ENCODE measurements at places on chromosomes 7 and 10. TPM values are rescaled to one million over a fixed set of nuclear protein-coding genes. Genes with fewer than 3 reads are reported as not detected.

The DYNC1I1 gene
- total RNA-seq, result 0.79 TPM

The SFTPA1 gene
- not detected for total RNA-seq

The TFR2 gene
- total RNA-seq, result 1.7 TPM

The GIMAP4 gene
- not detected for total RNA-seq

The MCM10 gene
- 76.3 TPM for total RNA-seq

The UCMA gene
- total RNA-seq, result not detected

The CTAGE8 gene
- total RNA-seq, result 0.72 TPM

The PKD2L1 gene
- total RNA-seq, result not detected

The CH25H gene
- total RNA-seq, result not detected

The SGCE gene
- total RNA-seq, result 44.9 TPM

The NUP205 gene
- total RNA-seq, result 148 TPM

GRCh38 chr7:112134039-112134438, 72.2 kb downstream of the DOCK4 start:
- H3K4me1 ChIP-seq, result peaks cover 25% of the 10 kb centered on the region
- no peaks in the 10 kb centered on the region for H3K27me3 ChIP-seq
- no peak for DNase-seq
- H3K27ac ChIP-seq, result no peak overlapping the region
- no peak overlapping the region for H3K4me3 ChIP-seq

- no peaks in the 10 kb centered on the region for H3K4me1 ChIP-seq
- no peak for DNase-seq
- H3K27me3 ChIP-seq, result no peaks in the 10 kb centered on the region
- no peak overlapping the region for H3K27ac ChIP-seq
- no peak overlapping the region for H3K4me3 ChIP-seq
These were observed 42.4 kb downstream of the REEP3 start for GRCh38 chr10:63563623-63564022.

GRCh38 chr10:62348029-62348428, 26.1 kb upstream of the ZNF365 start:
- DNase-seq, result no peak
- peaks cover 3% of the 10 kb centered on the region for H3K36me3 ChIP-seq
- H3K4me1 ChIP-seq, result no peaks in the 10 kb centered on the region
- no peak overlapping the region for H3K27ac ChIP-seq

DNA sequence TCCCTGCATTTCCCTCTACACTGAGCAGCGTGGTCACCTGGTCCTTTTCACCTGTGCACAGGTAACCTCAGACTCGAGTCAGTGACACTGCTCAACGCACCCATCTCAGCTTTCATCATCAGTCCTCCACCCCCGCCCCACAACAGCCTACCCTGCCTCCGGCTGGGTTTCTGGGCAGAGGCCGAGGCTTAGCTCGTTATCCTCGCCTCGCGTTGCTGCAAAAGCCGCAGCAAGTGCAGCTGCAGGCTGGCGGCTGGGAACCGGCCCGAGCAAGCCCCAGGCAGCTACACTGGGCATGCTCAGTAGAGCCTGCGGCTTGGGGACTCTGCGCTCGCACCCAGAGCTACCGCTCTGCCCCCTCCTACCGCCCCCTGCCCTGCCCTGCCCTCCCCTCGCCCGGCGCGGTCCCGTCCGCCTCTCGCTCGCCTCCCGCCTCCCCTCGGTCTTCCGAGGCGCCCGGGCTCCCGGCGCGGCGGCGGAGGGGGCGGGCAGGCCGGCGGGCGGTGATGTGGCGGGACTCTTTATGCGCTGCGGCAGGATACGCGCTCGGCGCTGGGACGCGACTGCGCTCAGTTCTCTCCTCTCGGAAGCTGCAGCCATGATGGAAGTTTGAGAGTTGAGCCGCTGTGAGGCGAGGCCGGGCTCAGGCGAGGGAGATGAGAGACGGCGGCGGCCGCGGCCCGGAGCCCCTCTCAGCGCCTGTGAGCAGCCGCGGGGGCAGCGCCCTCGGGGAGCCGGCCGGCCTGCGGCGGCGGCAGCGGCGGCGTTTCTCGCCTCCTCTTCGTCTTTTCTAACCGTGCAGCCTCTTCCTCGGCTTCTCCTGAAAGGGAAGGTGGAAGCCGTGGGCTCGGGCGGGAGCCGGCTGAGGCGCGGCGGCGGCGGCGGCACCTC, at the start of the genes KLLN and PTEN:
Gene KLLN, minus strand, starts transcription at position 481 of the 891 bp plus-strand sequence. CDS start 1,046 bp downstream, outside the sequence.
Gene PTEN, plus strand, starts transcription at position 573 of the 891 bp plus-strand sequence. CDS start 845 bp downstream, outside the sequence.
- peaks cover 10% of the 10 kb centered on the region for H3K27me3 ChIP-seq
- DNase-seq, result peak; percentile 88
- H3K4me1 ChIP-seq, result peaks cover 45% of the 10 kb centered on the region

DNA sequence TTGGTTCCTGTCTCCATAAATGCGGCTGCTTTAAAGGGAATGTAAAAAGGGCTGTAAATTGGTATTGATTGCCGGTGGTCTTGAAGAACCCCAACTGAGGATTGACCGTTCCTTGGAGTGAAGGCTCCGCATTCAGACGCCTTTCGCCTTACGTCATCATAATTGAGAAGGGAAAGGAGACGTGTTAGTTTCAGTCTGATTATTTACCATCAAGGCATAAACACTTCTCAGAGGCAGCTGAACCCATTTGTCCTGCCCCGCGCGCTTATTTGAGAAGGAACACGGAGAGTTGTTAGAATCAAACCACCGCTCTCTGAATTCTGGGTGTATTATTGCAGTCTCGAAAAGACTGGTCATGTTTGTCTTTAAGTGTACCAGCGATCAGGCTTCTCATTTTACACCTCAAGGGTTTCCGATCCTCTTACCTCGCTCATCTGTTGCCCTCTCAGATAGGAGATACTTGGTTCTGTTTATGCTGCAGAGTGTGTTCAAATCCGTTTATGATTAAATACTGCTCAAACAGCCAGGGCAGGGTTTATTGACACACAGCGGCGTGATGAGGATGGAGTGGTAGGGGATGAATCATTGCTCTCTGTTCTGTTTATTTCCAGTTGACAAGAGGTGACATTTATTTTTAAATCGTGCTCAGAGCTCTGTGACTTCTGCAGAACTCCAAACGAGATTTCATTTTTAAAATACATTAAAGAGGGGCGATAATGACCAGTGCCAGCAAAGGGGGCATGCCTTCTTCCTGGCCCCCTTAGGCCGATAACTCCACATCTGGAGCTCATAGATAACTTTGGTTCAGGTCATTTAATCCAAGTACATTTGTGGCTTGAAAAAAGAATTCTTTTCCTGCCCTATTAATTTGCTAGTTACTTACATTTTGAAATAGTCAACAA, 30.4 kb downstream of the FOXK1 start:
- no peak overlapping the region for H3K4me3 ChIP-seq
- no peak for DNase-seq
- peaks cover 46% of the 10 kb centered on the region for H3K4me1 ChIP-seq

DNA sequence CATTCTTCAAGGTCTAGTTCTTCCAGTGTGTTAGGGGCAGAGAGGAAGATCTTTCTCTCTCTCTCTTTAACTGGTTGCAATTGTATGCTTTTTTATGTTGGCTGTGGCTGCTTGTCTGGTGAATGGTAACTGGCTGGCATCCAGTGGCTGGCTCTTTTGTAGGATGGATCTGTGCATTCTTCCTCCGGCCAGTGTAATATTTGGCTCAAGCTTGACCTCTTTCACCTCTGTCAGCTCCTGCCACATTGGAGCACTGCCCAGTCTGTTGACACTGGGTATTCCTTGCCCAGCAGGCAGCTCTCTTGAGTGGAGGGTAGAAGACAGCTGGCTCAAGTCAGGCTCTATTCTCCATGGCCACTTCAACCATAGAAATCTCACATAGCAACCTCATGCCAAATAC, 528.3 kb downstream of the PHTF2 start:
- H3K27me3 ChIP-seq, result no peaks in the 10 kb centered on the region
- peaks cover 5% of the 10 kb centered on the region for H3K36me3 ChIP-seq

DNA sequence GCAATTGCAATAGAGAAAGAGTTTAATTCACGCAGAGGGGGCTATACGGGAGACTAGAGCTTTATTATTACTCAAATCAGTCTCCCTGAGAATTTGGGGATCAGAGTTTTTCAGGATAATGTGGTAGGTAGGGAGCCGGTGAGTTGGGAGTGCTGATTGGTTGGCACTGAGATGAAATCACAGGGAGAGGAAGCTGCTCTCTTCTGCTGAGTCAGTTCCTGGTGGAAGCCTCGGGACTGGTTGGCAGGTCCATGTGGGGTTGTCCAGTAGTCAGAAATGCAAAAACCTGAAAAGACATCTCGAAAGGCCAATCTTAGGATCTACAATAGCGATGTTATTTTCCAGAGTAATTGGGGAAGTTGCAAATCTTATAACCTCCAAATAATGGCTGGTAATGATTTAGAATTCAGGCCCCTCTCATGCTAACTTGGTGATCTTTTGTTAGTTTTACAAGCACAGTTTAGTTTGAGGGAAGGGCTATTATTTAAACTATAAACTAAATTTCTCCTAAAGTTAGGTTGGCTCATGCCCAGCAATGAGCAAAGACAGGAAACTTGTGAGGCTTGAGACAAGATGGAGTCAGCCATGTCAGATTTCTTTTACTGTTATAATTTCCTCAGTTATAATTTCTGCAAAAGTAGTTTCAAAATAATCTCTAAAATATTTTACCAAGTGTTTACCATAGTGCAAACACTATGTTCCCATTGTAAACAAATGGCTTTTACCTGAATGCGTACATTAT, 39.4 kb upstream of the SLC25A13 start:
- H3K27me3 ChIP-seq, result peaks cover 3% of the 10 kb centered on the region
- H3K36me3 ChIP-seq, result no peaks in the 10 kb centered on the region
- DNase-seq, result no peak

GRCh38 chr10:98016772-98017475, 13.5 kb downstream of the CRTAC1 start:
- DNase-seq, result no peak
- no peaks in the 10 kb centered on the region for H3K4me1 ChIP-seq
- H3K27ac ChIP-seq, result no peak overlapping the region
- peaks cover 81% of the 10 kb centered on the region for H3K27me3 ChIP-seq
- H3K4me3 ChIP-seq, result no peak overlapping the region
- H3K36me3 ChIP-seq, result no peaks in the 10 kb centered on the region

DNA sequence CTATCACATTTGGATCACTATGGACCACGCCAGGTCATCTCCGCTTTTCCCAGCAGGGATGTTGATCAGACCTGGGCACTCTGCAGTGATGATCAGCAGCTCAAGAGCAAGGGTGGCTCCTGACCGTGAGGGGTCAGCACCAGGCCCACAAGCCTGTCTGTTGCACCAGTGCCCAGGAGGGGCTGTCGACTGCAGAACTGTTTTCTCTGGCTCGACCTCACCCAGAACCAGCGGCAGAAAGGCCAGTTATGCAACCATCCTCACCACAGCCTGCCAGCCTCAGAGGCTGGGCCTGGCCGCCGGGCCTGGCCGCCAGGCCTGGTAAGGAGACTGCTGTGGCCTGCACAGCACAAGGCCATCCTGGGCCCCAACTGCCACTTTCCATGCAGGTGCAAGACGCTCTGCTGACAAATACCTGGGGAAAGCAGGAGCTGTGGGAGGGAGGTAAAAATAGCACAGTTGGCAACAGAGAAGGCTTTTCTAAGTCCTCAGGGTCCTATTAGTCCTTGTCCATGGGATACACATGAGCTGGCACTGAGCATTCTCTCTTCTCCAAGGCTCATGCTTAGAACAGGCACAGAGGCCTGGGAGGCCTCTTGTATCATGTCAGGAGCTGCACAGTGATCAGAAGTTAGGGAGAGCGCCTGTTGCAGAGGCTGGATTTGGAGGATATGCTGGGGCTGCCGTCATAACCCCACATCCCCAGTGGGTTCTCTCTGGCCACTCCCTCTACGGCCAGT, 17.5 kb downstream of the KCNMA1 start:
- no peaks in the 10 kb centered on the region for H3K4me1 ChIP-seq
- DNase-seq, result no peak
- no peak overlapping the region for H3K4me3 ChIP-seq
- peaks cover 3% of the 10 kb centered on the region for H3K27me3 ChIP-seq
- no peak overlapping the region for H3K27ac ChIP-seq
- H3K36me3 ChIP-seq, result no peaks in the 10 kb centered on the region

DNA sequence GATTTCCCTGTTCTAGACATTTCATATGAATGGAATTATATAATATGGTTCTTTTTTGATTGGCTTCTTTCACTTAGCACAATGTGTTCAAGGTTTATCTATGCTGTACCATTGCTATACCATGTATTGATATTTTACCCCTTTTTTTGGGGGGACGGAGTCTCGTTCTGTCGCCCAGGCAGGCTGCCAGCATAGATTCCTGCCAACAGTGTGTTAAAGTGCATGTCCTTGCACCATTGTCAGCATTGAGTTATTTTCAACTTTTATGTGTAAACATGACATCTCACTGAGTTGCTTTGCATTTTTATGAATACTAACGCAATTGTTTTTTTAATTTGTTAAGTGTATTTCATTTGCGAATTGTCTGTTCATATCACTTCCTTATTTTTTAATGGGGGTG, 4.9 kb downstream of the ABCC2 start:
- DNase-seq, result no peak
- no peaks in the 10 kb centered on the region for H3K36me3 ChIP-seq
- no peaks in the 10 kb centered on the region for H3K27me3 ChIP-seq
- no peak overlapping the region for H3K27ac ChIP-seq
- peaks cover 10% of the 10 kb centered on the region for H3K4me1 ChIP-seq

- H3K27me3 ChIP-seq, result no peaks in the 10 kb centered on the region
- peaks cover 3% of the 10 kb centered on the region for H3K36me3 ChIP-seq
- no peak for DNase-seq
- H3K27ac ChIP-seq, result no peak overlapping the region
These were observed 17.7 kb upstream of the IGFBP3 start for GRCh38 chr7:45938626-45939302.

Measured in neural crest cell (in vitro differentiated cells).